Renal cortex interstitium (tissue), 15 donors: ENCODE measurements at places on chromosomes 2 and 18. TPM values are rescaled to one million over a fixed set of nuclear protein-coding genes. Genes with fewer than 3 reads are reported as not detected.

- no peak for DNase-seq
These were observed 133.4 kb downstream of the PLCL1 start for GRCh38 chr2:197937814-197938213.

The GKN1 gene
- not detected for polyA plus RNA-seq

- DNase-seq = no peak
These were observed 51.4 kb upstream of the ACYP2 start for GRCh38 chr2:54063967-54064535.

GRCh38 chr18:74446178-74446577 lies 10.9 kb downstream of the DIPK1C start:
- no peak for DNase-seq

The SALL3 gene
- 9.3 TPM for polyA plus RNA-seq

DNA sequence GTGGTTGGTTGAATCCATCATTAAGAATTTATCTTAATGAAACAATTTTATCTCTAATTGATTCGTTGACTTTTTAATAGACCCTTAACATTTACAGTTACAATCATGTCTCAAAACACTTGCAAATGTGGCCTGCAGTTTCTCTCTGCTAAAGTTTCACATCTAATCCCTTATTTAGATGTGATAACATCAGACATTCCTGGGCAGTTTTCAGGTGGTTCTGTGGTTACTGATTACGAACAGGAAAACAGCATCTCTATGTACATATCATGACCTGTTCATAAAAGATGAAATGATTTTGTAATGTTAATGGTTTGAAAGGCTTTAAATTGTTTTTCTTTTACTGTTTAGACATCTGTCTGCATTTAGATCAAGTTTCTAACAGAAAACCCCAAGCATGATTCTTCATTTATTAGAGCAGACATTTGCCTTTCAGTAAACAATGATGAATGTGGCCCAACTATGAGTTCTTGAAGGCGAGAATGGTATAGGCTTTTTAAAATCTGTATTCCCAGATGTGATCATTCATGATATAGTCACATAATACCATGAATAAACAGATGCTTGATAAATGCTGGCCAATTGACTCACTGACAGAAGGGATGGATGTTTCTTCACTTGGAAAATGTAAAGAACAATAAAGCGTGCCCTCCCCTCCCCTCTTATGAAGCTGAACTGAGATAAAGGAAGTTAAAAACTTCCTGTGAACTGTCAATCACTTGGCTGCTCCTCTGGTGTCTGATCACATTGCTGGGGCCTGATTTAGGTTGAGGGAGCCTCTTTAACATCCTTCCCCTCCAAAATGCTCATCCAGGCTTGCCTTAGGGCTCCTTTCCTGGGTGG lies 3.5 kb downstream of the CAPN14 start:
- no peak for DNase-seq

- no peak for DNase-seq
These were observed 45.4 kb upstream of the EFEMP1 start for GRCh38 chr2:55968941-55969340.

DNA sequence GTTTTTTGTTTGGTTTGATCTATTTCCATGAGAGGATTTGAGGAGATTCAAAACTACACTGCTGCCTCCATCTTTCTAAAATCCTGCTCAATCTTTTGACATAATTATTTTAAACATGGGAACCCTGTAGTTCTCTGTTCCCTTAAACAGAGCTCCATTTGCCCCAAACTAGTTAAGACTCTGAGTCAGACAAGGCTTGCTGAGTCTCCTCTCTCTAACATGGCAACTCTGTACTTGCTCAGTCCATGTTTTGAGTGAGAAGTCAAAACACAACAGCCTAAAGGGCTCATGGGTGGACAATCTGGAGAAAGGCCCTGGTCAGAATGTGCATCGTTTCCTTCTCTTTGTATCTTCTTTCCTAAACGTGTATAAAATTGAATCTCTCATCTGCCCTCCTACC lies 7.1 kb upstream of the STAMBP start:
- no peak for DNase-seq

DNA sequence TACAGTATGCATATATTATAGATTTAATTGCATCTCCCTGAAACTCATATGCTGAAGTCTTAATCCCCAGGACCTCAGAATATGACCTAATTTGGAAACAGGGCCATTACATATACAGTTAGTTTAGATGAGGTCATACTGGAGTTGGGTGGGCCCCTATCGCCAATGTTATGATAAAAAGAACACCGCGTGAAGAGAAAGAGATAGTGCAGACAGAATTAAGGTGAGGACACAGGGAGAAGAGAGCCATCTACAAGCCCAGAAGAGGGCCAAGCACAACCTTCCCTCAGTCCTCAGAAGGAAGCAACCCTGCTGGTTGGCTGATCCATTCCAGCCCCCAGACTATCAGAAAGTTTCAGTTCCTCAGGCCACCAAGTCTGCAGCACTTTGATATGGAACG lies 311.9 kb upstream of the RAB6C start:
- no peak for DNase-seq

The TANC1 gene
- polyA plus RNA-seq = 73.7 TPM

DNA sequence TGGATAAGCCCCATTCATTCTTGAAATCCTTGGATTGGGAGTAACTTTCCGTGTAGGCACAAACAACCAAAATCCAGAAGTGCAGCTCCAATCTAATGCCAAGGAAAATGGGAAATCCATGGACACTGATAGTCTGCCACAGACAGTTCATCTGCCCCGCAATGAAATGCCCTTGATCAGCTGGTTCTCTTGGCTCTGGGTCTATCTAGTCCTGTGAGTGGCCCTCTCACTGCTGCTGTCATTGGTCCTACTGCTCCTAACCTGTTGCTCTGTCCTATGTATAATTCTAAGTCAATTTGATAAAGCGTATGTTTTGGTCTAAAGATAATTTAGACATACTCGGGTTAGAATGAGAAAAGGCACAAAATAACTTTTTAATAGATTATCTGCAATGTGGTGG lies 13.7 kb upstream of the TMEM182 start:
- DNase-seq = no peak

DNA sequence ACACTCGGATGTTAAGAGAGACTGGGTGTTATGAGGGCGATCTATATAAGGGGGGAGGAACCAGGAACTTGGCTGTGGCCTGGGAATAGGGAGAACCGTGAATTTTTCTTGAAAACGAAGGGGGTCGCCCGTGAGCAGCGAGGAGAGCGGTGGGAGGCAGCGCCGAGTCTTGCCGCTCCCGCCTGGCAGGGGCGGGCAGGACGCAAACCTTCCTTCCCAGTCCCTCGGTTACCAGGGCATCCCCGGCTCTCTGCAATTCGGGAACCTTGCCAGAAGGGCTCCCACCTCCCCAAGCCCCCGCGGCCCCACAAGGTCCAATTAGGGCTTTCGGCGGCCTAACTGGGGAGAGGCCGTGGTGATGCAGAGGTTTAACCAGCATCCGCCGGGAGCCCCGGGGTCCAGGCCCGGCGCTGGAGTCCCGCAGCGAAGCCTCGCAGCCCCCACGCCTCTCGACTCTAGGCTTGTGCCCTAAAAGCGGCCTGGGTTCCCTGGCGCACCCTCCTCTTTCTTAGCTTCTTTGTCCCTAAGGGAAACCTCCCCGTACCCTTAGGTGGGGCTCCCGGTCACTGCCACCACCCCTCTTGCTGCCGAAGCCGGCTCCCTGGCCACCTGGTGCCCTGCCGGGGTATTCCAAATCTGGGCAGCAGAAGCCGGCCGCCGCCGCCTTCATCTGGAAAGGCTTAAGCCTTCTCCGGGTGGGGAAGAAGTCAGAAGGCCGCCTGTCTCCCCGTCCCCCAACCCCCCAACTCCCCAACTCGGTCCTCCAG lies 680 bp upstream of the FHOD3 start:
- DNase-seq = no peak

DNA sequence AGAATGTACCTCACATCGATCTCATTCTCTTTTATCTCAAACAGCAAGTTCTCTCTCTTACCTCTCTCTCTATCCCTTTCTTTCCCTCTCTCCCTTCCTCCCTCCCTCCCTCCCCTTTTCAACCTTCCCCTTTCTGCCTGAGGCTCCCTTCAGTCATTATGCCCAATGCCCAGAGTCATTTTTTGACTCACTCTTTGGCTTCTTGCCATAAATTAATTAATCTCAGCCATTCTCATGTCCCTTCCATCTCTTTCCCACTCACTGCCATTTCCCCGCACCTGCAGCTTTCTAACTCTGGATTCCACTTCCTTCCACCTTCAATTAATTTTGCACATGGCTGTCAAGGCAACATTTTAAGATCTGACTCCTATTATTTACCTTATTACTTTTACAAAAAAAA lies 60.1 kb downstream of the EVA1A start:
- no peak for DNase-seq

GRCh38 chr18:27843783-27844777 lies 332.9 kb downstream of the CDH2 start:
- no peak for DNase-seq
